Forelimb muscle (tissue), 1 donor: ENCODE measurements at places on chromosomes 4 and X. TPM values are rescaled to one million over a fixed set of nuclear protein-coding genes. Genes with fewer than 3 reads are reported as not detected.

The HTRA3 gene
- 47.5 TPM for polyA plus RNA-seq

The TSPAN6 gene
- polyA plus RNA-seq = 23.1 TPM

The SCRG1 gene
- 1.7 TPM for polyA plus RNA-seq

The SYP gene
- 1.0 TPM for polyA plus RNA-seq

The TMEM31 gene
- 0.99 TPM for polyA plus RNA-seq

The LRCH2 gene
- 3.7 TPM for polyA plus RNA-seq

The ZNF81 gene
- 4.2 TPM for polyA plus RNA-seq

The ADH7 gene
- polyA plus RNA-seq = not detected

The ITGB1BP2 gene
- 142 TPM for polyA plus RNA-seq

The GPR119 gene
- polyA plus RNA-seq = not detected

The F9 gene
- not detected for polyA plus RNA-seq

The NR0B1 gene
- polyA plus RNA-seq = 0.47 TPM

The MSX1 gene
- polyA plus RNA-seq = 1.9 TPM

The MAP3K15 gene
- polyA plus RNA-seq = 0.68 TPM

The NPFFR2 gene
- 0.29 TPM for polyA plus RNA-seq

The EMCN gene
- polyA plus RNA-seq = 28.4 TPM

The CXXC4 gene
- 1.8 TPM for polyA plus RNA-seq

The ADGRG4 gene
- not detected for polyA plus RNA-seq

The ZNF157 gene
- 0.35 TPM for polyA plus RNA-seq

The CPLX1 gene
- 0.40 TPM for polyA plus RNA-seq

The TRIM75 gene
- polyA plus RNA-seq = 0.10 TPM

The PNMA5 gene
- polyA plus RNA-seq = not detected

The CAPN6 gene
- polyA plus RNA-seq = 557 TPM

The PCDH7 gene
- polyA plus RNA-seq = 27.3 TPM

The CMC4 gene
- polyA plus RNA-seq = 6.8 TPM

The SLC16A2 gene
- 47.2 TPM for polyA plus RNA-seq

The LETM1 gene
- 15.2 TPM for polyA plus RNA-seq

The VCX gene
- not detected for polyA plus RNA-seq

The TENM3 gene
- 15.3 TPM for polyA plus RNA-seq

The COX18 gene
- 12.0 TPM for polyA plus RNA-seq

The DCTD gene
- polyA plus RNA-seq = 63.6 TPM

The PABPC1L2B gene
- polyA plus RNA-seq = not detected

The PRR32 gene
- polyA plus RNA-seq = 206 TPM

The RADX gene
- polyA plus RNA-seq = 2.0 TPM

The UGT2A1 gene
- 0.09 TPM for polyA plus RNA-seq

The TRMT10A gene
- 10.0 TPM for polyA plus RNA-seq

The TRPC5OS gene
- polyA plus RNA-seq = 0.29 TPM

The CYBB gene
- 17.6 TPM for polyA plus RNA-seq

The CD38 gene
- 0.94 TPM for polyA plus RNA-seq

The PDLIM5 gene
- polyA plus RNA-seq = 303 TPM

The SMR3B gene
- not detected for polyA plus RNA-seq

The GALNTL6 gene
- polyA plus RNA-seq = 0.47 TPM
